ENCODE measurements at places on chromosomes 16 and 17.

DNA sequence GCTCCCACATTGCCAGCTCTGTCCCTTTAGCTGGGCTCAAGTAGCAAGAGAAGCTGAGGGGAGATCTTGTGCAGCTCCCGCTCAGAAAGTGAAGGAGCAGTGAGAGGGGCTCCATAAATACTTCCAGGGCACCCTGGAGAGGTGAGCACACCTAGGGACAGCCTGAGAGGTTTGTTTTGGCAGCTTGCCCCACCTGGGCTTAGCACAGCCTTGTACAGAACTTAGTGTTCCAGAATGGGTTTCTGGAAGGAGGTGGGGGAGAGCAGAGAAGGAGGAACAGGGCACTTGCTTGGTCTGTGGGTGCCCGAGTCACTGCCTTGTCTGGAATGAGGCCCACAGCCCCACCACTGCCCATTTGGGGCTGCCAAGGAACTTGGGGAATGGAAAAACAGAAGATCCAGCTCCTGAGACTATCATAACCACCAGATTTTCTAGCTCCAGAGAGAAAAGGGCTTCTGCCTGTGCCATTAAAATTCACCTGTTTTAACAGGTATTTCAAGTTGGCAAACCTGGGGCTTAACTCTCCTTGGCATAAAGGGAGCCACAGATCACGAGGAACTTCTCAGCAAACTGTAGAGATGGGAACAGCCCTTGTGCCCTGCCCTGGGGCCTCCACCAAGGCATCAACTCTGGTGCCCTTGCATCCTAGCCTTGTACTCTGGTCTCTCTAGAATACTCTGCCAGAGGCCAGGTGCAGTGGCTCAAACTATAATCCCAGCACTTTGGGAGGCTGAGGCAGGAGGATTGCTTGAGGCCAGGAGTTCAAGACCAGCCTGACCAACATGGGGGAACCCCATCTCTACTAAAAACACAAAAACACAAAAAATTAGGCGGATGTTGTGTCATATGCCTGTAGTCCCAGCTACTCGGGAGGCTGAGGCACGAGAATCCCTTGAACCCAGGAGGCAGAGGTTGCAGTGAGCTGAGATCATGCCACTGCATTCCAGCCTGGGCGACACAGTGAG, 1.9 kb downstream of the PRR15L start:
- DNase-seq, result no peak

- DNase-seq, result no peak
These were observed 97.9 kb downstream of the FOXL1 start for GRCh38 chr16:86676254-86676670.

DNA sequence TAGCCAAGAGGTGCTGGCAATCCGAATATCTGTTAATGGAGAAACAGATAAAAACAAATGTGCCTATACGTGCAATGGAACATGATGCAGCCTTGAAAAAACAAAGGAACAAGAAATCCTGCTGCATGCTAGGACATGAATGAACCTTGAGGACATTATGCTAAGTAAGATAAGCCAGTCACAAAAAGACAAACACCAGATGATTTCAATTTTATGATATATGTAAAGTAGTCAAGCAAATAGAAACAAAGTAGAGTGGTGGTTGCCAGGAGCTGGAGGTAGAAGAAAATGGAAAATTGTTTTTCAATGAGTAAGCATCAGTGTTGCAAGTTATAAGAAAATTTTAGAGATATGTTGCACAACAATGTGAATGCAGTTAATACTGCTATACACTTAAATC, 409.7 kb upstream of the CDH8 start:
- DNase-seq, result no peak

GRCh38 chr16:9602189-9602588, 510.7 kb downstream of the HAPSTR1 start:
- DNase-seq, result no peak

- no peak for DNase-seq
These were observed 225.8 kb downstream of the IRX3 start for GRCh38 chr16:54060599-54061421.

GRCh38 chr17:75406222-75406615, 741 bp upstream of the GRB2 start:
- no peak for DNase-seq

DNA sequence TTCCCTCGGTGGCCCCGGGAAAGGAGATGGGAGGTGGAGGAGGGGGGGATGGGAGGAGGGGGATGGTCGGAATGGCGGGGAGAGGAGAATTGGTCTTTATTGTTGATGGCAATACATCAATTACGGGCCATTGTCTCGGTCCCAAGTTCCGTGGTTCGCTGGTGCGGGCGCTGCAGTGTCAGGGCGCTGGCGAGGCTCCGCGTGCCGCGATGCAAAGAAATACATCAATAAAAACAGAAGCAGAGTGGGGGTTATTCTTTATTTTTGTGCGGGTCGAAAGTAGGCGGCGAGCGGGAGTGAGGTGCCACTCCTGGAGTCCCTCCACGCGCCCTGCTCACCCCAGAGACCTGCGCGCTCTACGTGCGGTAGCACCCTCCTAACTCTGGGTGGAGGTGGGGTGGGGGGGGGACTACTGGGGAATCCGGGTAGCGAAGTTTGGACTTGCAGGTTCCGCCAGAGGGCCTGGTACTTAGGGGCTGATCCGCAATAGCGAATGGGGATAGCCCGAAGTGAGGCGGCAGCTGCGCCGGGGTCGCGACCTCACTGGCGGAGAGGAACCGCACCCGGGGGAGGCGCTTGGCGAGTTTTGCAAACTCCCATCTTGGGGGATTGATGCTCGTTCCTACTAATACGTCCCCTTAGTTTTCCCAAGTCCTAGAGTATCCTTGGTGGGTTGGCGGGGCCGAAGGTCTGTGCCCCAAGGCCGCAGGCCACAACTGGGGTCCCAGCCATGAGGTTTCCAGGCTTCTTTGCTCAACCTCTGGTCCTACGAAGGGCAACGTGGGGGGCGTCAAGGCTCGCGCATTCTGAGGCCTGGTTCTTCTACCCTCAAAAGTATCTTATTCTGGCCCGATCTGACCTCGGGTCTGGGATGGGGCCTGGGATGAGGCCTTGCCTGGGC, 3.5 kb upstream of the SALL1 start:
- DNase-seq, result no peak

DNA sequence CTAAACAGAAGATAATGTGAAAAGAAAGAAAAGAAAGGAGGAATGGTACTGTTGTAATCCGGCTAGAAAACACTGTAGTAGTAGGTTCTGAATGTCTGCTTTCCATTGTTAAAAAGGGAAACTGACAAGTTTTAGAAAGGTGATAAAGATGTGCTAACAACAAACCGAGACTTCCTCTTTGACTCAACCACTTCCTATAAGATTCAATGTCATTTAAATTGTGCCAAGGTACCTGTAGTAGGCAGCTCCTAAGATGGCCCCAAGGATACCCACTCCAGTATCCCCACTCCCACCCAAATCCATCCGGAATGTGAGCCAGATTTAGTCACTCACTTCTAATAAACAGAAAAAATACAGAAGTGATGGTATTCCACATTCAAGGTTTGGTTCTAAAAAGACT, 31.2 kb downstream of the XYLT1 start:
- no peak for DNase-seq

DNA sequence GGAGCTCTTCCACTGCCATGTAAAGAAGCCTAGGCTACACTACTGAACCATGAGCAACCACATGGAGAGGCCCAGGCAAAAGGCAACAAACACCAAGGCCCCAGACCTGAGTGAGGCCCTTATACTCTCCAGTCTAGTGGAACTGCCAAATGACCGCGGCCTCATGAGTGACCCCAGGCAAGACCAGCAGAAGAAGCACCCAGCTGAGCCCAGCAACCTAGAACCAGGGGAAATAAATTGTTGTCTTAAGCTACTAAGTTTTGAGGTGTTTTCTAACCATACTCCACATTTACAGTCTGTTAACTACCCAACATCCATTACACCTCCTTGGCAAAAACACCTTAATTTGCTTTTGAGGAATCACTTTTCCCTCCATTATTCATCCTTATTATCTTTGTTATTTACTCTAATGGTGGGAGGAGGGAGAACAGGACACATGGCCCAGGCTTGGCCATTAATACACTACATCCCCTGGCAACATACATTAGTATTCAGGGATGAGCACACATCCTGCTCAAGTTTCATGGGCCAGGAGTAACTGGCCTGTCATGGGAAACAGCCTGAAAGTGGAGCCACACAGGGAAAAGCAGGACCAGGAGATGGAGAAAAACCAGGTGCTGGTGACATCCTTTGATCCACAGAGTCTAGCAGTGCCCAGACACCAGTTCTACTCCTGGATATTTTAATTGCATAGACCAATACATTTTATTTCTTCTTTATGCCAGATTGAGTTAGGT, 26.2 kb downstream of the SLC39A11 start:
- DNase-seq, result no peak

Data from DMS153 (cell line).